ENCODE measurements at places on chromosomes 2 and 18. TPM values are rescaled to one million over a fixed set of nuclear protein-coding genes. Genes with fewer than 3 reads are reported as not detected.

Gene COL3A1
- total RNA-seq, result 0.64 TPM

- ATAC-seq, result no peak
Measured at GRCh38 chr2:573805-574392, 103.3 kb downstream of the TMEM18 start.

- peak; percentile 51 for ATAC-seq
Measured at GRCh38 chr2:226873051-226873620, 37.3 kb downstream of the RHBDD1 start.

DNA sequence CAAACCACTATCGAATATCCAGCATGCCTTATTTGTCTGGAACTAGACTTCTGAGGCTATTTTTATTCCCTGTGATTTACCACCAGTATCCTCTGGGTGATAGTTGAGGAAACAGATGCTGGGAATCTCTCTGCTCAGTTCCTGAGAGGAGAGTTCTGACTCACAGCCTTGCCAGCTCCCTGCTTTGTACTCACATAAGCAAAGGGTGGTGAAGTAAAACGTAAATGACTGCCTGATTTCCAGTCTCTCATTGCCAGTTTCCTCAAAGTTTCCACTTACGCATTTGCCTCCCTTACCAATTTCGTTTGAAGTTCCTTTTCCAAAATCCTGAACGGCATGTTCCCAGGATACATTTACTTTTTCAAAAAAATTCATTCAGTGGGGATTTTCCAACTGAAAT, 69.2 kb upstream of the HNRNPA3 start:
- ATAC-seq, result no peak

GRCh38 chr18:58615140-58616132, 13.5 kb downstream of the ALPK2 start:
- peak; percentile 96 for ATAC-seq

Gene CD207
- not detected for total RNA-seq

DNA sequence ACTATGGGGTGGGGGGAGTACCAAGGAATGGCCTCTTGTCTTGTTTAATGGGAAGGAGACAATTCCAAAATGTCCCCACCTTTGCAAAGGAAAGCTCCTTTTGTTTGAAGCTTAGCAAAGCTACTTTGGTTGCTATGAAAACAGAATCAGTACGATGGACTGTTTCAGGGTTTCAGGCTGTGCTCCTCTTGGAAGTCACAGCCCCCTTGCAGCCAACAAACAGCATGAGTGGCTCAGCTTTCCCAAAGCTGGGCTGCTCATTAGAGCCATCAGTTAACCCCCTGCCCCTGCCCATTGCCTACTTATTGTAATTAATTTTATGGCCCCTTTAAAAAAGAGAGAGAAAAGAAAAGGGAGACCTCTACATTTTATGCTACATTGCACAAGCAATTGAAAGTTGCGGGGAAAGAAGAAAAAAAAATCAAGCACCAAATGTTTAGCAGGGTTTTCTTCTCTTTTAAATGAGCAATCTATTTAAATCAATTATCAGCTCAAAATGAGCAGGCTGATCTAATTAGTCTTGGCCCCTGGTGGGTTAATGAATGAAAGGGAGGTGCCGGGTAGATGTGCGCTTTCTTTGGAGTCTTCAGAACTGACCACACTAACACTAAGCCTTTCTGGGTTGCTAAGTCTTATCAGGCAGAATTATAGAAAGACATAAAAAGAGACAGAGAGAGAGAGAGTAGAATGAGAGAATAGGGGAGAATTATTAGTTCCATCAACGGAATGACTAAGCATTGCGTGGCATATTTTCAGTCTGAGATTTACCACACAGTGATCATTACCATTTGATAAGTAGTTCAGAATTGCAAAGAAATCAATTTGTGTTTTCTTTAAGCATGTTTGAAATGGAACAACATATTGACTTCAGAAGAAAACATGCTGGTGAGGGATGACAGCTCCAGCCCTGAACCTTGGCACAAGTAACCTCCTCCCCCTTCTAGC, 284.9 kb downstream of the INSIG2 start:
- ATAC-seq, result no peak

DNA sequence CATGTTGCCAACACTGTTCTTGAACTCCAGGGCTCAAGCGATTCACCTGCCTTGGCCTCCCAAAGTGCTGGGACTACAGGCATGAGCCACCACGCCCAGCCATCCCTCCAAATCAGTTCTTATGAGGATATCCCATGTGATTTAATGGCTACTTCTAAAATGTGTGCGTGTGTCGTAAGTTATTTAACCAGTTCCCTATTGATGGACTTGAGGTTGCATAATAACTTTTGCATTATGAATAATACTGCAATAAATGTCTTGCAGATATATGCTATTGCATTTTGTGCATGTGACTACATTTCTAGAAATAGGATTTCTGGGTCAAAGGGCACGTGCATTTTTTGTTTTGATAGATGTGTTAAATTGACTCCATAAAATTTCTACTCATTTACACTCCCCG, 19.0 kb downstream of the DIPK1C start:
- ATAC-seq, result no peak

- ATAC-seq, result no peak
Measured at GRCh38 chr2:313991-314390, 26.1 kb upstream of the ALKAL2 start.

GRCh38 chr2:156592809-156593593, 156.8 kb downstream of the GPD2 start:
- ATAC-seq, result no peak

Gene SS18
- total RNA-seq, result 74.0 TPM

DNA sequence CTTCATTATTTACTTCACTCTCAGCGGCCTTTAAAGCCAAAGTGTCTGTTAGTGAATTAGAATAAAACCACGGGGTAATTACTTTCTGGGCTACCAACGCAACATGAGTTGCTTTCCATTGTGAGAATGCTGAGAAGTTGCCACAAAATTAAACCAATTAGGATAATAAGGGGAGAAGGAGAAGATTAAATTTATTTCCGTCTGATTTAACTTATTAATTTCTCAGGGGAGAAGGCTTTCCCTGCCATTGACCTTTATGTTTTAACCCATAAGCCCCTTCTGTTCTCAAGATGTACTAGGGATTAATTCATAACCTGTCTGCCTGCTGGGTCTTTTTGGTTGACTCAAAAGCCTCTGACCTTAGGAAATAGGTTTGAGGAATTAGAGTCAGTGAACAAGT, 42.3 kb upstream of the IGFBP5 start:
- ATAC-seq, result no peak

DNA sequence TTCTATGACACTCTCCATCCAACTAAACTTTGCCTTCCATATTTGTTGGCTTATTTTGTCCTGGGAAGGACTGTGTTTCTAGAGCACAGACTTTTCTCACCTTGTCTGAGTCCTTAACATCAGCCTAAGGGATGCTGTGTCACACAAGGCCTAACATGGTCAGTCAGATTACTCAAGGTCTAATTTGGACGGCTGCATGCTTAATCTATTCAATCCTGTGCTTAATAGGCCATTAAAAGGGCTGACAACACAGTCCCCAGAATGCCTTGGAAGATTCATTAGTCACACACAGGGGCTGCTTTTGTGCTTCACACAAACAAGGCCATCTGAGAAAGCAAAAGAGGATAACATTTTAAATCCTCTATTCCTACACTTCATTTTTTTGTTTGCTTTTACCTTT, 84.0 kb downstream of the DYNAP start:
- ATAC-seq, result no peak

Gene TCF7L1
- total RNA-seq, result not detected

GRCh38 chr2:240932001-240932723, 26.0 kb downstream of the CROCC2 start:
- no peak for ATAC-seq

Gene SERPINB10
- not detected for total RNA-seq

DNA sequence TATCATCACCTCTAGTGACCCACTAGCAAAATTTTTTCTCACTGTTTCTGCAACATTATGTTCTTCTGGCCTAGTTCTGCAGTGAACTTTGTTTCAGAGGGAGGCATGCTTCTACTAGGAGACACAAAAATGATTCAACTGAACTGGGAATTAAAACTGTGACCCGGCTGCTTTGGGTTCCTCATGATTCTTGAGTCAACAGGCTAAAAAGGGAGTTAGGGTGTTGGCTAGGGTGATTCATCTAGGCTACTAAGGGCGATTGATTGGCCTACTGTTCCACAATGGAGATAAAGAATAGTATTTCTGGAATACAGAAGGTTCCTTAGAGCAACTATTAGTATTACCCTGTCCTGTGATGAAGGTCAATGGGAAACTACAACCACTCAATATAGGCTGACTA, 179.5 kb downstream of the PPP1R1C start:
- no peak for ATAC-seq

Gene AMER3
- not detected for total RNA-seq

Gene TMEM182
- total RNA-seq, result 6.4 TPM

- peak; percentile 88 for ATAC-seq
Measured at GRCh38 chr2:2646433-2647051, 315.5 kb upstream of the MYT1L start.

Gene CHRND
- total RNA-seq, result not detected

Gene ITGA4
- 63.3 TPM for total RNA-seq

GRCh38 chr2:161419638-161420190, 3.6 kb downstream of the TBR1 start:
- ATAC-seq, result no peak

- ATAC-seq, result no peak
Measured at GRCh38 chr2:12068796-12069538, 322.5 kb downstream of the LPIN1 start.

GRCh38 chr2:241560883-241561474, 2.4 kb downstream of the BOK start:
- no peak for ATAC-seq

DNA sequence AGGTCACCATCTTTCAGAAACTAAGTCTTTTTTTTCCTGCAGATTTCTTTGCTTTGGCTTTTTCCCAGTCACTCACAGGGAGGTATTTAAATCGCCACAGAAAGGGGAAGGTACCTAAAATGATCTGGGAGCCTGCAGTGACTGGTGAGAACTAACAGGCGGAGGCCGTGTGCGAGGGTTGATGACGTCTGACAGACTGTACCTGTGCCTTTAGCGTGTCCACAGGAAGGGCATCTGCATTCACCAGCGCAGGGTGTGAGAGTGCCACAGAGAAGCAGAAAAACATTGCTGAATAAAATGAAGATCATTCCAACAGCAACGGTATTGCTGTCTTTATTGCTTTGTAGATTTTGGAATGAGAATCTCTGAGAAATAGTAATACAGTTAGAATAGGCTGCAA, 5.7 kb downstream of the CTDP1 start:
- ATAC-seq, result peak; percentile 27

DNA sequence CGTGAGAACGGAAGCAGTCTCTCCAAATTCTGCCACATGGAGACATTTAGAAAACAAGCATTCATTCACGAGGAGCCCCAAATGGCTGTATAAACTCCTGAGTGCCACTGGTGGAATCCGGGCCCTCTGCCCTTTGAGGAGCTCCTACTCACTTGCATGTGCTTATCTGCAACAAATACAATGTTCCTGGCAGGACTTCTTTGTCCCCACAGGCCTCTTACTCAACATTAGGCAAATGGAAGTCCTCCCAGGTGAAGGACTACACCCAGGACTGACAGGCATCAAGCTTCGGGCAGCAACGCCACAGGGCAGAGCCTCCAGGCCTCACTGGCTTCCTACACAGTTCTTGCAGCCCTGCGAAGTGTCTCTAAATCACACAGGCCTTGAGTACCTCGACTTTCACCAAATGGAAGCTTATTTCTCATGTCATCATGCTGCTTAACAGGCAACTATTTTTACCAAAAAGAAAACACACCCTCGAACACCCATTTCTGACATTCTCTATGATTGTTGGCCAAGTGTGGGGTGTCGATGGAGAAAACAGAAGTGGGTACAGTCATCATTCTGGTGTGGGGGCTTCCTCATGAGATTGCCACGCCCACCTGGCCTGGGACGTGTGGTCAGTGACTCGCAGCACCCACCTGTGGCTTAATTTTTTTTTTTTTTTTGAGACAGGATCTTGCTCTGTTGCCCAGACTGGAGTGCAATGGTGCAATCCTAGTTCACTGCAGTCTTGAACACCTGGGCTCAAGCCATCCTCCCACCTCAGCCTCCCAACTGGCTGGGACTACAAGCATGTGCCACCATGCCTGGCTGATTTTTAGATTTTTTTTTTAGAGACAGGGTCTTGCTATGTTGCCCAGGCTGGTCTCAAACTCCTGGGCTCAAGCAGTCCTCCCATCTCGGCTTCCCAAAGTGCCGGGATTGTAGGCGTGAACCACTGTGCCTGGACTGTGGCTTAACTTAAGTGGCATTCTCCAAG, 186.8 kb upstream of the GLI2 start:
- no peak for ATAC-seq

Gene FAP
- total RNA-seq, result not detected

DNA sequence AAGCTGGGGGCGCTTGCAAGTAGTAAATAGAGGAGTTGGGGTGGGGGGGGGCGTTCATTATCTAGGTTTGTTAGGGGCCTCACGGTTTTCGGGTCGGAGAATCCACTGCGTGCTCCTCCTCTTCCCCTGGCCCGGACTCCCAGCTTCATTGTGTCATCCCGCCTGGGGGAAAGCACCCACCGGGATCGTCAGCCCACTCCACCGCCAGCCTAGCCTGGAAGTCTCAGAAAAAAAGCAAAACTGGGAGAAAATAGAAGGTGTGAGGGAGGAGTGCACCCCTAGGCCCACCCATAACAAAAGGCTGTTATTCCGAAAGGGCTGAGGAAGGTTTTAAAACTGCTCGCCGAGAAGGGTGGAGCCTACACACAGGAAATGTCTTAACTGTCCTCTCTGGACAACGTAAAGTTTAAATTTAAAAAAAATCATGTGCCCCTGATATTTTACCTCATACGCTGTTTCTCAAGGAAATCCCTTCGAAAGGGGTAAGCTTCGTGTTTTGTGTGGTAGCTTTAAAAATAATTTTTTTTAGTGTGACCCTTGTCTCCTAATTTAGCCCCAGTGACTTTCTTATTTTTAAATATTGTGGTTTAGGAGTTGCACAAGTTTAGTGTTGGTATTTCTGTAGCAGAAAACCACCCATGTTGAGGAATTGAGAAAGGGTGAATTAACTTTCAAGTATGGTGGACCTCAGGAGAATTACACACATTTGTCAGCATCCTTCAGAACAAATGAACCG, 104.2 kb downstream of the SPTBN1 start:
- peak; percentile 37 for ATAC-seq

Gene SLC16A14
- total RNA-seq, result not detected

Gene DSG4
- not detected for total RNA-seq

DNA sequence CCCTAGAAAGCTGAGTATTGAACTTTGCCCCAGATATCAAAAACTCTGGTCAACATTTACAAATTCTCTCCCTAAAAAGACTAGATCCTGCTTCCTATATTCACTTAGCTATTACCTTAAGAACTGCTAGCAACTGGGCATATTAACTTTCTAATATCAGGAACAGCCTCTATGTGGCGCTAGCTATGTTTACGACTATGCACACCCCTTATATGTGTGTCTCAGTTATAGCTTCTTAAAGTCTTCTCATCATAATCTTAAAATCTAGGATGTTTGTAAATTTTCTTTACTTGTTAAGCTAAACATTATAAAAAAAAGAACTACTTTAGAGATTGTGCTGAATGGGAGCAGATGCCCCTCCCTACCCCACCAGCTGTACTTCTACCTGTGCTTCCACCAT, 1.7 kb upstream of the STAMBP start:
- ATAC-seq, result no peak
